ENCODE measurements at places on chromosomes 12 and 14.
A peak's percentile ranks its signal among the peaks of the same experiment; 100 is the strongest.

DNA sequence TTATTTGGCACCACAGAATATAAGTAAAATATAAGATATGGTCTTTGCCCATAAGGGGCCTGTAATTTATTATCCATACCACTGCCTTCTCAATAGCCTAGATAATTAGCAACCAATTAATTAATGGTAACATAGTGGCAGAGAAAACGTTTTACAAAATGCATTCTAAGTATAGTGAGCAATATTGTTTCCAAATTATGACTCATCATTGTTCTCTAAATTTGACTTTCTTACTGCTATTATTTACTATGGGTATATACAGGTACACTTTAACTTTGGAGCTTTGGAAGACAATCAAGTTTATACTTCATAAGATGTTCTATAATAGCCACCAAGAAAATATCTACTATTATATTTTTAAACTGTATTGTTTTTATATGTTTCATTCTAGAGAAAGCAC is 26.7 kb downstream of the DCP1B start:
- DNase-seq, result no peak

DNA sequence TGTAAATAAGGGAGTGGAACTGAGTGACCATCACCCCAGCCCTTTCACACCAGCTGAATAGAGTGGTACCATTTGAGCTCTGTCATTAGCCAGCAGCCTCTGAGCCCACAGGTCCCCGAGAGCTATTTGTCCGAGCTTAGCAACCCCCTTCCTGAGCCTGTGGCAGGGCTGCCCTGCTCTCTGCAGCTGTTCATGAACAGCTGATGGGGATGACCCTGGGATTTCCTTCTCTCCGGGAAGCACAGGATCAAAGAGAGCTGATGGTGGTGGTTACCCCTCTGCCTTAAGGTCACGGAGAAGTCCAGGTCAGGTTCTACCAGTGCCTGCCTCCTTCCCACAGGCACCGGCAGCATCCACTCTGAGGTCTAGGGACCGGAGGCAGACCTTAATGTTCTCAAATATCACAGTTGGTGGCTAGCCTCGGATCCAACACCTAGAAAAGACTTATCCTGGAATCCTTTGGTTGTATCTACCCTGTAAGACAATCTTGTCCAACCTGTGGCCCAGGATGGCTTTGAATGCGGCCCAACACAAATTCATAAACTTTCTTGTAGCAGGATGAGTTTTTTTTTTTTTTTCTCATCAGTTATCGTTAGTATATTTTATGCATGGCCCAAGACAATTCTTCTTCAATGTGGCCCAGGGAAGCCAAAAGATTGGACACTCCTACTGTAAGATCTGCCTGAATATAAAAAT is 81.1 kb downstream of the ESRRB start:
- no peak for DNase-seq

GRCh38 chr14:72978856-72979255 is 48.0 kb downstream of the ZFYVE1 start:
- DNase-seq, result no peak

DNA sequence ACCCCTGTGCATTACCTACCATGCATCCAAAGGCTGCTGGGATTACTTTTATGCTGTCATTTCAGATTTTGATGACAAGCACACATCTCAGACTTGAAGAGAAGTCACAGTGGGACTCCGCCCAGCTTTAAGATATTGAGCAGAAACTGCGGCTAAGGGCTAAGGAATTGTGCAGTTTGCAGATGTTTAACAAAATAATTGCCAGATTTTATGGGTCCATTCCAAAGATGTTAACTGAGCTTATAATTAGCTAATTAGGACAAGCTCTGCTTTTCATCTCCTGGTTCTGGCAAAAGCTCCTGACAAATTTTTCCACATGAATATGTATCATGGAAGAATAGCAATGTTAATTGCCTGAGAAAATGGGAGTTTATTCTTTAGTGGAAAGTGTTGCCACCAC is 344.4 kb upstream of the ATXN7L3B start:
- no peak for DNase-seq

GRCh38 chr12:113899561-113900471 is 66.3 kb downstream of the RBM19 start:
- DNase-seq, result no peak

GRCh38 chr12:120692524-120693033 is 5.6 kb downstream of the MLEC start:
- no peak for DNase-seq

DNA sequence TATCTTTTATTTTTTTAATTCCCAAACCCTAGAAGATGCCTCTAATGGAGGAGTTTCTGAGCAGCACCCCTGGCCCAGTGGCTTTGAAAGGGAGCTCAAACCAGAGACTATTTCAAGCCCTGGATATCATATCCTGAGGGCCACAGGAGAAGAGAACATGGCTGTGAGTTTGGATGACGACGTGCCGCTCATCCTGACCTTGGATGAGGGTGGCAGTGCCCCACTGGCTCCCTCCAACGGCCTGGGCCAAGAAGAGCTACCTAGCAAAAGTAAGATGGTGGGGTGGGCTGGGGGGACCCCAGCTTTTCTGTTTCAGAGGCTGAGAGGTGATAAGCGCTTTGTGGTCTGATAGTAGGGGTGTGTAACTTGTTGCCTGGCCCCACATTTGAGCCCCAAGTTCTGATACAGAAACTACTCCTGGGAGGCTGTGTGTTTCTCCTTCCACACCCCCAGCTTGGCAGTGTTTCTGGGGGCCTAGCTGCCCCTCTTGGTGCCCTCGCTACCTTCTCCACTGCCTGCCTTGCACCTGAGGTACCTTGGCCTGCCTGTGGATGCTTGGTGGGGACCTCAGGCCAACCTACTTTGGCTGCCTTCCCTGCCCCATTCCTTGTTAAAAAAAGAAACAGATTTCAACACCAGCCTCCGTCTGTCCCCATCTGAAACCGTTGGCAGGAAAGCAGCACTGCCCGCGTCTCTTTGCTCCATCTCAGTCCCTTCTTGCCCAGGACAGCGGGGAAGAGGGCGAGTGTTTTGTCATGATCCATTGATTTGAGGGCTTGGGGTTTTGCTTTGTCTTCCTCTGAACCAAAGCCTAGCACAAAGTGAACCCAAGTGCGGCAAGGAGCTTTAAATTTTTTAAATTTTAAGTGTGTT is 5.7 kb downstream of the TPCN1 start:
- DNase-seq, result no peak

GRCh38 chr12:75994069-75994740 is 37.4 kb downstream of the PHLDA1 start:
- DNase-seq, result no peak

- no peak for DNase-seq
Measured at GRCh38 chr12:4039931-4040330, 166.7 kb upstream of the PARP11 start.

- DNase-seq, result no peak
Measured at GRCh38 chr14:103846097-103846496, 1.3 kb downstream of the PPP1R13B start.

DNA sequence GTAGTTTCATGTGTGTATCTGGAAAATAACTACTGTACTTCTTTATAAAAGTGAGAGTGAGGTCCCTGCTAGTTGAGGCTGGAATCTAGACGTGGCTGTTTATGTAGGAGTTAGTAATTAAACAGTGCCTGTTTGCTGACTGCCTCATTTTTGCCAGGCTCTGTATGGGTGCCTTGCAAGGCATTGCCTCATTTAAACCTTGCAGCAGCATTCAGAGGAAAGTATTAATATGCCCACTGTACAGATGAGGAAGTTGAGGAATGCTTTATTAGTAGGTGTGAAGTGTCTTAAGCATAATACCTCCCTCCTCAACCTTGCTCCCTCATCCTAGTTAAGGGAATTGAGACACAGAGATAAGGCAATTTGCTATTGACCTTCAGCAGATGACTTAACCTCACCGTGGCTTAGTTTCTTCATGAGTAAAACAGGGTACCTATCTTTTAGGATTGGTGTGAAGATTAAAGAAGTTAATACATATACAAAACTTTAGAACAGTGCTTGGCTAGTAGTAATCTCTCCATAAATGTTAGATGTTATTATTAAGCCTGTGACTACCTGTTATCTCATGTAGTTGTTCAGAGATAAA is 28.7 kb downstream of the PPM1A start:
- no peak for DNase-seq

DNA sequence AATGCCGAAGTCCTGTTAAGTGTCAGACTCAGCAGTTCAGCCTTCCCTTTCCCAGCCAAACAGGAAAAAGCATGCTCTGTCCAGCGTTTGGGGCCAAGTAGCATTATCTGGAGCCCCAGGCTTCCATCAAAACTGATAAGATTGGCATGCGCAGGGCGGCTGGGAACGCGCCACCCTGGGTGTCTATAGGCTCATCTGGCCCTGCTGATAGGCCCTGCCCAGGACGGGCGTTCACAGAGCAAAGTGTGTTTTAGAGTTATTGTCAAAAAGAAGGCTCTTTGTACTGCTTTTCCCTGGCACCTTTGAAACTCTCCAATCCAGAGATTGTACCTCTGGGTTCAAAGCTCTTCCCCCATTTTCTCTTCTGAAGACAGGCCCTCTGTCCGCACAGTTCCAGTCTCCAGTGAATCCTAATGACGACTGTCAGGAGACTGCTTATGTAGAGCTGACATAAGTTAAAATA is at the start of gene ART4:
TSS of gene ART4 (minus strand) at position 102 of the 463 bp plus-strand sequence. CDS start 413 bp downstream, outside the sequence.
- DNase-seq, result no peak

GRCh38 chr14:76640923-76641395 is 120.3 kb upstream of the VASH1 start:
- no peak for DNase-seq

DNA sequence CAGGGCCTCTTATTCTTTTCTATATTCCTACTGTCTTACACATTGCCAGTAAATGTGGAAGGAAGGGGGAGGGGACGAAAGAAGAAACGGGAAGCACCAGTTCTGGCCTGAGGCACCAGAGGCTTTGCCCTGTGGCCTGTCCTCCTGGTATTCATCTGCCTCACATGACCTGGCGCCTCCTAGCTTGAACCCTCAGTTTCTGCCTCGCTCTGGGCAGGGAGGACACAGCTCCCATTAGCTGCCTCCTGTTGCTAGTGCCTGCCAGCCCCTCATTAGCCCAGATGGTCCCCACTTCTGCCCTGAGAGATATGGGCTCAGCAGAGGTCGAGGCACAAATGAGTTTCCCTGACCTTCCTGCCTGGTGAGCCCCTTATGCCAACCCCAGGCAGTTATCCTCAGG is 3.0 kb upstream of the PLEKHG6 start:
- no peak for DNase-seq

DNA sequence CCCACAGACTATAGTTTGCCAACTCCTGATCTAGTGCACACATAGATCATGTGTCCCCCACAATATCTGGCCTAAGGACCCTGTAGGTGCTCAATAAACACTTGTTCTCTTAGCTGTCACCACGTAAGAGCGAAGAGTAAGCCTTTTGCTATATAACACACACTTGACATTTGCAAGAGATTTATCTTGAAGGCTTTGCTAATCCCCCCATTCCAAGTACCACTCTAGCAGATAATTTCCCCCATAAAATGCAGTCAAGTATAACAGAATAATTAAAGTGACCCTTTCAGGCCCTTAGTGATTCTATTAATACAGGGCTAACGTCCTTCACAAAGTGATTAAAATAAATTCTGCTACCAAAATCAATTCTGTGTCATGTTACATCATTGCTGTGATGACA is 87.5 kb downstream of the PLXNC1 start:
- DNase-seq, result no peak

- no peak for DNase-seq
Measured at GRCh38 chr14:75101491-75101890, 25.4 kb downstream of the NEK9 start.

- no peak for DNase-seq
Measured at GRCh38 chr12:15472036-15472435, 149.7 kb downstream of the PTPRO start.

GRCh38 chr12:5377997-5378592 is 53.8 kb upstream of the NTF3 start:
- DNase-seq, result no peak

DNA sequence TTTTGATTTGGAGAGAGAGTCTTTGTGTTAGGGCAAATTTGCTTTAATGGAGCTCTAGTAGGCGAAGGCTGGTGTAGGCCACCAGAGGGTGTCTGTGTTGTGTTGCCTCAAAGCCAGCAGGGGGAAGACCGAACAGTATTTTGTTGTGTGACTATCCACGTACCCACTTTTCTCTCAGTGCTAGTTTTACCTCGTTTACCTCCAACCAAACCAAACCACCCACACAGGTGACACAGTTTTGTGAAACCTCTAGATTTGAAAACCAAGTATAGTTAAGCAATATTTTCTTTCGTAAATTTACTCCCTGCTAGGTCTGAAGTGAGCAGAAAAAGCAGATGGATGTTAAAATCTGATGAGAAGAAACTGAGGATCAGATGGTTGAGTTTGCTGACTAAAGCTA is 36.3 kb upstream of the NPFF start:
- peak; percentile 19 for DNase-seq

- DNase-seq, result no peak
Measured at GRCh38 chr14:98651037-98651436, 621.0 kb downstream of the BCL11B start.

DNA sequence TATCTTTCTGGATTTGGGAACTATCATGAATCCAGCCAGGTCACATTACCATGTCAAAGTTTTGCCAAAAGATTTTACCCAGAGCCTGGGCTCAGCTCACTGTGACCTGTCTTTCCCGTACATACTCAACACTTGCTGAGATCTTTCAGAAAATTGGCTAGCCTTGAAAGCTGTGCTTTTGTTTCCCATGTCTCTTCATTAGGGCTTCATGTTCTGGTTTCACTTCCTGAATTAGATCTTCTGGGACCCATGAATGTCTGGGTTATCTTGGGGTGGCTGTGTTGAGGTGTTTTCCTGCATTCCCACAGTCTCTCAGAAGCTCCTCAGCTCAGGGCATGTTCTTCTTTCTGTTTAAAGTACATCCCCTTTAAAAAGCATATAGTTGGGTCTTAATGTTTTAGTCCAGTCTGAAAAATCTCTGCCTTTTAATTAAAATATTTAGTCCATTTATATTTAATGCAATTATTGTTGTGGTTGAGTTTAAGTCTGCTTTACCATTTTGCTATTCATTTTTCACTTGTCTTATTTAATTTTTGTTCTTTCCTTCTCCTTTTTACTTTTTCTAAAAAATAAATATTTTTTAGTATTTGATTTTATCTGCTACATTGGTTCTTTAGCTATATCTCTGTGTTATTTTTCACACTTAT is 242.7 kb downstream of the VRK1 start:
- DNase-seq, result no peak

GRCh38 chr14:102584871-102585869 is 7.3 kb upstream of the RCOR1 start:
- DNase-seq, result no peak

DNA sequence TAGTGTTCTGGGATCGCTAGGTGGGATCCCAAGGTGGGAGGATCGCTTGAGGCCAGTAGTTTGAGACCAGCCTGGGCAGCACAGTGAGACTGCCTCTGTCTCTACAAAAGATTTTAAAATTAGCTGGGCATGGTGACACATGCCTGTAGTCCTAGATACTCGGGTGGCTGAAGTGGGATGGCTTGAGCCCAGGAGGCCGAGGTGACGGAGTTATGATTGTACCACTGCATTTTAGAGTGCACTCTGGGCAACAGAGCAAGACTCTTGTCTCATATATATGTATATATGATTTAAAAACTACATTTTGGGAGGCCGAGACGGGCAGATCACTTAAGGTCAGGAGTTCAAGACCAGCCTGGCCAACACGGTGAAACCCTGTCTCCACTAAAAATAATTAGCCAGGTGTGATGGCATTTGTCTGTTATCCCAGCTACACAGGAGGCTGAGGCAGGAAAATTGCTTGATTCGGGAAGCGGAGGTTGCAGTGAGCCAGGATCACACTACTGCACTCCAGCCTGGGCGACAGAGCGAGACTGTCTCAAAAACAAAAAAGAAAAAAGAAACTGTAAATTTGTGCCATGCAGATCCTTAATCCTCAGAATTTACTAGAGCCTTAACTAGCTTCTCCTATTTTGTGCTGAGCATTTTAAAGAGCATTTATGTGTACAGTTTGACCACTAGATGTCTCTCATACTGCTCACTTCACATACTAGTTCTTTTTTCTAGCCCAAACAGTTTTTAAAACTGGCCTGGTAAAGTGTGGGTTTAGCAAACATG is 114.8 kb downstream of the MON2 start:
- peak; percentile 7 for DNase-seq
